Mesenchymal stem cell (in vitro differentiated cells and primary cell): ENCODE measurements at places on chromosomes 4 and X.

- no peak for DNase-seq
Observed at GRCh38 chr4:52292245-52292644, 241.1 kb downstream of the SPATA18 start.

DNA sequence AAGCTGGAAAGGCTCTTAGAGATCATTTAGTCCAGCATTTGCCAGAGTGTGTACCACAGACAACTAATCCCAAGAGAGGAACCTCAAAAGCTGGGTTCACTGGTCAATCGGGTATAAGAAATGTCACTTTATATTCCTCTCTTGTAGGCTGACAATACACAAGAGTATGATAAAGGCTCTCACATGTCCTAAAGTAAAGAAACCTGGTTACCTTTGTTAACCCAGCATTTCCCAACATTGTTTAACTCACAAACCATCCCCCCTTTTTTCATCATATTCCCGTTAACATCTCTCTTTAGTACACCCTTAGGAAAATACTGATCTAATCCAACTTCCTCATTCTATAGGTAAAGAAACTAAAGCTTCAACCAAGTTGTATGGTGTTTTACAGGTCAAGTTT, 74.4 kb downstream of the MBNL3 start:
- DNase-seq: no peak

DNA sequence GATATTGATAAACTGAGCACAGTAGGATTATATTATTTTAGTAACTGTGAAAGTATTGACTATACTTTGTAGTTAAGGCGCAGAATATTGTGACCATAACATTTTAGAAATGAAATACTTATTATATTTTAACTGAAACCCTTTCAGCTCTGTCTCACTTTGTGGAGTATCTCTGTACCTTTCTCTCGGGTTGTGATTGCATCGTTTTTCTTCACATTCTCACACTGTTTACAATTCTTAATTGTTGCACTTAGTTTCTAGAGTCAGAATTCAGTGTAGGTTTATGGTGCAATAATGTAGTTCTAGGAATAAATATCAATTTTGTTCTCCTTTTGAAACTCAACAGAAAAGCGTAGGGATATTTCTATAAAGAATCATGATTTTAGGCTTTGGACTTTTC, 57.7 kb downstream of the UGT2B7 start:
- DNase-seq: no peak

- DNase-seq: peak; percentile 63
Observed at GRCh38 chrX:100654261-100654660, 10.3 kb downstream of the SRPX2 start.

DNA sequence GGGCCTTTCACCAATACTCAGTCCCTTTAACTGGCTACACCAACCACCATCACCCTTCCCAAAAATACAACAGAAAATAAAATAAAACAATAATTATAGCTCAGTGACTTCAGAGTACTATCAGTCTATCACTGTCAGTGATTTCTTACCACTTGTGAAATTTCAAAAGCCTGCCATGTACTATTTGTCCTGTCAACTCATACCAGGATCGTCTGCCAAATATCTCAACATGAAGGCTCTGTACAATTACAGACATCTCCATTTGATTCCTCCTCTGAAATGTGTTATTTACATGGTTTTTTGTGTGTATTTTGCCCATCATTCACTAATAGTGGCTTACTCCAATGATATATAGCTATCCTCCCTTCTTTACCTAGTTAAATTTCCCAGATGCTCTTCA, 772.0 kb downstream of the IL1RAPL1 start:
- DNase-seq: no peak

- DNase-seq: no peak
Observed at GRCh38 chr4:181083757-181084361, 1159.3 kb upstream of the TENM3 start.

- no peak for DNase-seq
Observed at GRCh38 chr4:74092957-74093356, 6.0 kb downstream of the CXCL2 start.

GRCh38 chrX:136549226-136549625, 17.2 kb downstream of the VGLL1 start:
- DNase-seq: no peak

- no peak for DNase-seq
Observed at GRCh38 chr4:94462572-94462971, 10.8 kb downstream of the PDLIM5 start.

GRCh38 chr4:147236806-147237205, 244.1 kb upstream of the EDNRA start:
- DNase-seq: no peak

DNA sequence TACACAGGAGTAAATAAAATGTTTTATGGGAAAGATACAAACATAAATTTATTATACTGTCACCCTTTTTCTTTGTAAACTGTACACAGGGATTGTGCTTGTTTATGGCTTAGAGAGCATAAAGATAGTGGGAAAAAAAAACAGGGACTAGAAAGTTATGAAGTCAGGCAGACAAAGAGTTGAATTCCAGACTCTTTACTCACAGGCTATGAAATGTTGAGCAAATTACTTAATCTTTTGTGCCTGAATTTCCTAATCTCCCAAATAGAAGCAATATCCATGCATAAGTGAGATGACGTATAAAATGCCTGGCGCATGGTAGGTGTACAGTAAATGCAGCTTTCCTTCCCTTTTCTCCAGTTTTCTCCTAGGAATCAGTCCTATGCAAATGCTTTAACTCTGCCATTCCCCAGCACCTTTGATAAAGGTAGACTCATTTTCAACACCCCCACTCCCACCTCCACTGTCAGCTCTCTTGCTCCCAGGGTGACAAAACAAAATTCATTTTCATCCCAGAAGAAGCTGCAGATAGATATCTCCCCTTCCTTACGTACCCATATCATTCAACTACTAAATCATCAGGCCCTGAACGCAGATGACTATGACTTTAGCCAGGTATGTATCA, 44.5 kb upstream of the BTC start:
- peak; percentile 43 for DNase-seq

DNA sequence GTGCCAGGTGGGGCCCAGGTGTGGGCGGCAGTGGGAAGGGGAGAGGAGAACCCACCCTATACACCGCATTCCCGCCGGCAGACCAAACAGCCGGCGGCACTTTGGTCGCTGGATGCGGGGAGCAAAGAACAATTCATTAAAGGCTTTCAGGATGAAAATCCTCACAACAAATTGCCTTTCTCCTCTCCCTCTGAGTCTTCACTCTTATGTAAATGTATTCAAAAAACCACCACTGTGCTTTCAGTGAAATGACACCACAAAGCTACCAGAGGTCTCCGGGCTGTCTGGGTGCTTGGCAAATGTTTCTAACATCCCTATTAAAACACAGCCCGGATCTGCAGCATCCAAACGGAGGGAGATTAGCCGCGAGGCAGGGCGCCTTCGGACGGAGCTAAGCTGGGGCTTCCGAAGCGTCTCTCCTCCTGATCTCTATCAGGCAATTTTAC, 171.8 kb upstream of the TBL1X start:
- DNase-seq: no peak

DNA sequence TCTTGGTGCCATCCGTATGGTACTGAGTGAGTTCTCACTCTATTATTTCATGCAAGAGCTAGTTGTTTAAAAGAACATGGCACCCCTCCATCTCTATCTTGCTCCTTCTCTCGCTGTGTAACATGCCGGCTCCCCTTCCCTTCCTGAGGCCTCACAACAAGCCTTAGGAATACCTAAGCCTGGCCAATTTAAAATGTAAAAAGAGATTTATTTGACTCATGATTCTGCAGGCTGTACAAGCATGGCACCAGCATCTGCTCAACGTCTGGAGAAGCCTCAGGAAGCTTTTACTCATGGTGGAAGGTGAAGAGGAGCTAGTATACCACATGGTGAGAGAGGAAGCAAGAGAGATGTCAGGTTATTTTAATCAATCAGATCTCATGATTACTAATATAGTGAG, 90.4 kb upstream of the NUDT10 start:
- no peak for DNase-seq

DNA sequence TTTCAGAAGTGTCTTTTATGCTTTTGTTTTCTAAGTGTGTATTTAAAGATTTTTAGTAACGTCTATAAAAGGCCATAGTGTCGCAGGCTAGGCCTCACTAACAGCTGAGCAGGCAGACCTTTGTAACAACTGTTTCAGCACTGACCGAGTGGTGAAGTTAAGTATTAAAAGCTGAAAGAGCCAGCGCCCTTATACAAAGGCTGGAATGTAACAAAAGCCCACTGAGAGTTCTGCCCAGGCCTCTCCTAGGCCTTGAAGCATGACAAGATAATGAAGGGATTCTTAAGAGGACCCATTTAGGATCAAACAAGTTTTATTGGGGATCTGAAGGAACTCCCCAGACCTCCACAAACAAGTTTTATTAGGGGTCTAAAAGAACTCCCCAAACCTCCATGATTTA, 722.5 kb upstream of the PRKX start:
- no peak for DNase-seq

DNA sequence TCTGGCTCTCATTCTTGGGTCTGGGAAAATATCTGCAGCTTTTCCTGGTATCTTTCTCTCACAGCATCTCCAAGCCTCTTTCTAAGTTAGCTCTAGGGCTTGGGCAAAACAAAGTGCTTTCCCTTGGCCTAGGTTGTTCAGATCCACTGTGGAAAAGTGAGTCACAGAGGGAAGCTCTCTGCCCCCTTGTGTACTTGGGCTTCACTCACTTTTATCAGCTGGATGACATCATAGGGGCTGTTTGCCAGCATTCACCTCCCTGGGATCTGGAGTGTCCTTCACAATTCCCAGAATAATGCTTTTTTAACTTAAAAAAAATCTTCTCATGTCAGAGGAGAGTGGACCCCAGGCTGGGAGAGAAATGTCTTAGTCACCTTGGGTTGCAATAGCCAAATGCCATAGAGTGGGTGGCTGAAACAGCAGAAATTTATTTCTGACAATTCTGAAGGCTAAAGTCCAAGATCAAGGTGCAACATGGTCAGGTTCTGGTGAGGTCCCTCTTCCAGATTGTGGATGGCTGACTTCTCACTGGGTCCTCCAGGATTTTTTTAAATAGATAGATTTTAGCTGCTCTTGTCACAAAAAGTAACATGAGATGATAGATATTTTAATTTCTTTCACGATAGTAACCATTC, 247.8 kb downstream of the SH2D1A start:
- peak; percentile 16 for DNase-seq

DNA sequence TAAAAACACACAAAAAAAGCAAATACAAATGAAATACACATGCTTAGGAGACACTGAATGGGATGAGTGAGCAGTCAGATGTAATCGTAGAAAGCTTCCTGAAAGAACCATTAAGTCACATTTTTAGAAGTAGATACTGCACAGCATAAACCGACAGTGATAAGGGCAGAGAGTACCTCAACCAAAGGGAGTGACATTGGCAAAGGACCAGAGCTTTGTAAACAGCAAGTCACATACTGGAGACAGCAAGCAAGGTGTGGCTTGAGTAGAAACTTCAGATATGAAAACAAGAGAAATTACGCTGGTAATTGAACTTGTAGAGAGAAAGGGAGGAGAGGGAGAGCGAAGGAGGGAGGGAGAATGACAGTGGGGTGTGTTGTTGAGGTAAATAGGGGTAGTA, 92.0 kb downstream of the CHRDL1 start:
- no peak for DNase-seq

DNA sequence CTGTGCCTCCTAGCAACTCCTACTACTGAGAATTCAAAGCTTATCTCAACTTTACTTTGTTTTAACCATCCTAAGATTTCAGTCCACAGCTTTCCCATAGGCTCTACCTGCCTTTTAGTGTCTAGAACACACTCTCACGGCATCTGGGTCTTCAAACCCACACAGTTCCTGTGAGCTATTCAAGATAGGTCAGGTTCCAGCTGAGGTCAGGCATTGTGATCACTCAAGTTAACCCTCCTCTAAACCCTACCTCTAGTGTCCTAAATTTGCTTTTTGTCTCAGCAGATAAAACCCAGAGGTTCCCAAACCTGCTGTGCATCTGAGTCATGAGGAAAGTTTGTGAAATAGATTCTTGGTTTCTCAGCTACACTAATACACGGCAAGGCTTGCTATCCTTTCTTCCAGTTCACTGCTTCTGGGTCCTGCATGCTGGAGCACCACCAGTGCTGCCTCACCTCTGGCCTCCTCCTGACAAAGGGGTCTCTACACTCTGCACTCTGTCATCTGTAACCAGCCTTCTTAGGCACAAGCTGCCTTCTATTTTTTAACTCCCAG, 324.6 kb upstream of the MAGEB2 start:
- no peak for DNase-seq

DNA sequence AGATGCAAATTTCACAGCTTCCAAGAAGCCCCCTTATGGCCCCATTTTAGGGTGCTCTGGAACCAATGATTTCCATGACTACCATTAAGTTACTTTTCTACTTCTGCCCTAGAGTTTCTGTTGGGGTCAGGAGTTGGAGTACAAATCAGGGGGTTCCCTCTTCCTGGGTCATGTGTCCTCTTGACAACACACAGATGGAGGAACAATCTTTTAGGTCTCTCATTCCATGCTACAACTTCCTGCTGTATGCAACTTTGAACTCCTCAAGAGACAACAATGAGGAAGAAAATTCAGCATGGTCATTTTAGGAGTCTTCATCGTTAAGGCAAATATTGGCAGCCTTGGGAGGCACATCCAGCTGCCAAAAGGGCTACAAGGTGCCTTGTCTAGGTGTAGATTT, 79.7 kb downstream of the SEL1L3 start:
- no peak for DNase-seq

DNA sequence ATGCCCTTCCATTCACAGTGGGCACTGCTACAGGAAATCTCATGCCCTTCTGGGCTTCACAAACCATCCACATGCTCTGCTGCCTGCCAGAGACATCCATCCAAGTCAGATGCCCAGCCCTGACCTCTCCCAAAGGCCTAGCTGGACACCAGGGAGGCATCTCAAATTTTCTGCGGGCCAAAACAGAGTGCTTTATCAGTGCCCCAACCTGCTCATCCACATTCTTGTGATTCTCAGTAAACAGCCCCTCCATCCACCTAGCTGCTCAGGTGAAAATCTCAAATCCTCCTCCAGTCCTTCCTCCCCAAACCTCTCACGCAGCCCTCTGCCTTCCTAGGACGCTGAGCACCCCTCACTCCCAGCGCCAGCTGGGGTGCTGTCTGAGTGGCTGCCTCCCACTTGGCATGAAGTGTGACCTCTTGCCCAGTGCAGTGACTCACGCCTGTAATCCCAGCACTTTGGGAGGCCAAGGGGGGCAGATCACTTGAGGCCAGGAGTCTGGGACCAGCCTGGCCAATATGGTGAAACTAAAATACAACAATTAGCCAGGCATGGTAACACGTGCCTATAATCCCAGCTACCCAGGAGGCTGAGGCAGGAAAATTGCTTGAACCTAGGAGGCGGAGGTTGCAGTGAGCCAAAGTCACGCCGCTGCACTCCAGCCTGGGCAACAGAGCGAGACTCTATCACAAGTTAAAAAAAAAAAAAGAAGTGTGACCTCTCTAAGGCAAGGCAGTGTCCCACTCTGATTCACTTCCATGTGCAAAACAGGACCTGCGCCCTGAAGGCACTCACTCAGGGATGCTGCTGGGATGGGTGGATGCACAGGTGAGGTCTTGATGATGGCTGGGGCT, 1.7 kb upstream of the AFAP1 start:
- DNase-seq: peak; percentile 66
